Breast epithelium (tissue), 4 donors: ENCODE measurements at places on chromosomes 2 and 18. TPM values are rescaled to one million over a fixed set of nuclear protein-coding genes. Genes with fewer than 3 reads are reported as not detected.

Gene SDC1
- 38.7 TPM for total RNA-seq

Gene IL1A
- not detected for total RNA-seq

Gene REG1B
- total RNA-seq: not detected

Gene BCL2
- 43.6 TPM for total RNA-seq

Gene ITGB6
- total RNA-seq: 16.7 TPM

- no peaks in the 10 kb centered on the region for H3K36me3 ChIP-seq
- H3K27ac ChIP-seq: no peak overlapping the region
- no peaks in the 10 kb centered on the region for H3K4me1 ChIP-seq
- DNase-seq: no peak
These were observed 740.1 kb upstream of the FANCL start for GRCh38 chr2:58981237-58981636.

- no peak overlapping the region for H3K27ac ChIP-seq
- H3K4me3 ChIP-seq: no peak overlapping the region
- DNase-seq: no peak
- no peaks in the 10 kb centered on the region for H3K4me1 ChIP-seq
These were observed 147.6 kb upstream of the ITGA6 start for GRCh38 chr2:172279813-172280212.

Gene SPATA3
- total RNA-seq: not detected

DNA sequence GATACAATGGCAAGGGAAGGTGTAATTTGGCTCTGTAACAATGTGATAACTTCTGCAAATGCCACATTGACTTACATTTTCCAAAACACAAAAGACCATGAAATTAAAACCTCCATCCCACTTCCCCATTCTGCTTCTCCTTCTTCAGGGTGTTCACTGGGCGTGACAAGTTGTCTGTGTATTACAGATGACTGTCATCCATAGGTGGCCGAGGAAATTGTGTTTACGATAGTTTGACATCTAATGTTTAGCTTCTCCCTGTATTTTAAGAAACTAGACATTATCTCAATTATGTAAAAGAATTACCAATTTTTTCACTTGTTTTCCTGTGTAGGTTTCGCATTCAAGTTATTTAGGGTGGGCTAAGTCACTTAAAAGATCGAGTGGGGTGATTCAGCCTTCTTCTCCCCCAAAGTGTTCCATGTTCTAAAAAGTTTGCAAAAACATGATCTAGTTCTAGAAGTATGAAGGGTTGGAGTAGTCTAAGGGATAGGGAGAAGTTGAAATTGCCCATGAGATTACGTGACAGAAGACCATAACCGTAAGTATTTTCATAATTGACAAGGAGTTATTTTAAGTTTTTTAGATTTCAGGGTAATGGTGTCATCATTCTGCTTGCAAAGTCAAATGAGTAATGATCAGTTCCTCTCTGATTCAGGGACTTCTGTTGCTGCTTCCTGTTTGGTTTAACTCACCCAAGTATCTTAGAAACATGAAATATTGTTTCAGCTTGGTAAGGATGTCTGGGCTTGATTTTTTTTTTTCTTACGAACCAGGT, 25.2 kb upstream of the CYTIP start:
- DNase-seq: no peak
- H3K27me3 ChIP-seq: no peaks in the 10 kb centered on the region
- H3K27ac ChIP-seq: no peak overlapping the region
- no peak overlapping the region for H3K4me3 ChIP-seq
- H3K4me1 ChIP-seq: no peaks in the 10 kb centered on the region

- no peaks in the 10 kb centered on the region for H3K36me3 ChIP-seq
- H3K27me3 ChIP-seq: no peaks in the 10 kb centered on the region
These were observed 621.7 kb upstream of the ACVR2A start for GRCh38 chr2:147223119-147223518.

DNA sequence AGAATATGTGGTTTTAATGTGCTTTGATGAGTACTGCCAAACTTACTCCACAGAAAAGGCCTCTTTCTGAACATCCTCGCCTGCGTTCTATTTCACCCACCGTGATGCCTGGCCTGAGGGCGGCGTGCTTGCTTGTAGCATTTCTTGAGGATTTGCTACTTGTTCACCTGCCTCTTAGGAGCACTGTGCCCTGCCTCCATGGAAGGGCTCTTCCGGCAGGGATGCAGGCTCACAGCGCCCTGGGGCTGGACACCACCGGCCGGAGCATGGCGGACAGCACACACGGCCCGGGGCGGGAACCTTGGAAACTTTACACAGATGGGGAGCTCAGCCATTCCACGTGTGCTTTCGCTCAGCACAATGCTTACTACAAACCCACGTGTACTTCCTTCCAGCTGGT, 37.1 kb downstream of the ANO7 start:
- no peak overlapping the region for H3K4me3 ChIP-seq
- no peak overlapping the region for H3K27ac ChIP-seq
- H3K4me1 ChIP-seq: peaks cover 3% of the 10 kb centered on the region
- no peaks in the 10 kb centered on the region for H3K27me3 ChIP-seq
- peaks cover 18% of the 10 kb centered on the region for H3K36me3 ChIP-seq

Gene MTLN
- 68.2 TPM for total RNA-seq

GRCh38 chr2:20578895-20579825, 71.7 kb downstream of the HS1BP3 start:
- no peaks in the 10 kb centered on the region for H3K27me3 ChIP-seq
- peak overlapping the region; percentile 93 for H3K27ac ChIP-seq
- no peaks in the 10 kb centered on the region for H3K36me3 ChIP-seq
- peaks cover 21% of the 10 kb centered on the region for H3K4me1 ChIP-seq
- H3K4me3 ChIP-seq: no peak overlapping the region

DNA sequence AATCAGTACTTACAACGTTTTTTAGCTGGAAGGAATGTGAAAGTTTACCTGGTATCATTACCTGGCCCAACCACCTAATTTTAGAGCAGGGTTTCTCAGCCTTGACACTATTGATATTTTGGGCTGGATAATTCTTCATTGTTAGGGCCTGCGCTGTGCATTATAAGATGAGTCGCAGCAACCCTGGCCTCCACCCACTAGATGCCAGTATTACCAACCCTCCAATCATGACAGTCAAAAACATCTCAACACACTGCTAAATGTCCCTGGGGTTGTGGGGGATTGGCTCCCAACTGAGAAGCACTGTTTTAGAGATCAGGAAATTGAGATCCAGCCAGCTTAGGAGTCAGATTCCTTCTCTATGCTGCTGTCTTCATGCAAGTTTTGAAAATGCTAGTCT, 265.3 kb upstream of the TCF4 start:
- H3K4me3 ChIP-seq: no peak overlapping the region
- no peaks in the 10 kb centered on the region for H3K4me1 ChIP-seq
- DNase-seq: no peak
- H3K27ac ChIP-seq: no peak overlapping the region

Gene TTN
- 23.4 TPM for total RNA-seq

DNA sequence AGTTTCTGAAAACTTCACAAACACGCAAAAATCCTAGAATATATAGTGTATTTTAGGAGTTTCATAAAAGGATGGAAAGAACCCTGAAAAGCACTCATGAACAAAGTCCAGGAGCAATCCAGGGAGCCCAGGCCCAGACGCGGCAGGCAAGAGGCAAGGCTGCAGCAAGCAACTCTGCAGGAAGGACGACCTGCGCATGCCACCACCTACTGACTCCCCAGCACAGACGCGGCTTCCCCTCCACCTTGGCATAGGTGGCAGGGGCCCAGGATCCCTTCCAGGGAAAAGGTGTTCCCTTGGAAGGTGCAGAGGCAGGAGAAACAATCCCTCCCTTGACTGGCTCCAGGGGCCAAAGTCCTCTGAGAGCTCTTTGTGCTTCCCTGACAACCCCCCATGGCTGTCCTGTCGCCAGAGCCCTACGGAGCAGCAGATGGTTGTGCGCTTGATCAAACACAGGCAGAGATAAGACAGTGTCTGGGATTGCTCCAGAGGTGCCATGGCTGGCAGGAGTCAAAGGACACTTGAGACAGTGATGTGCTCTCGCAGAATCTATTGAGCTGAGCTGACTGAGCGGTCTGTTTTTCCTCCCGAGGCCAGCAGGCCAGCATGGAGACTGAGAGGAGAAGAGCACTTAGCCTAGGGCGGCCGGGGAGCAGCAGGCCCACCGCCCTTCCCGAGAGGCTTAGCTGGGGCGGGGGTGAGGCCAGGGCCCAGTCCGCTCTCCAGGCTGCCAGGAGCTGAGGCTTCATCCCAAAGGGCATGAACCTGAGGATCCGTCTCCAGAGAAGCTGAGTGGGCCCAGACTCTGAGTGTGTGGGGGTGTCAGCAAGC, 10.8 kb upstream of the AMER3 start:
- H3K4me1 ChIP-seq: no peaks in the 10 kb centered on the region
- H3K27ac ChIP-seq: no peak overlapping the region
- no peaks in the 10 kb centered on the region for H3K36me3 ChIP-seq
- no peak for DNase-seq

DNA sequence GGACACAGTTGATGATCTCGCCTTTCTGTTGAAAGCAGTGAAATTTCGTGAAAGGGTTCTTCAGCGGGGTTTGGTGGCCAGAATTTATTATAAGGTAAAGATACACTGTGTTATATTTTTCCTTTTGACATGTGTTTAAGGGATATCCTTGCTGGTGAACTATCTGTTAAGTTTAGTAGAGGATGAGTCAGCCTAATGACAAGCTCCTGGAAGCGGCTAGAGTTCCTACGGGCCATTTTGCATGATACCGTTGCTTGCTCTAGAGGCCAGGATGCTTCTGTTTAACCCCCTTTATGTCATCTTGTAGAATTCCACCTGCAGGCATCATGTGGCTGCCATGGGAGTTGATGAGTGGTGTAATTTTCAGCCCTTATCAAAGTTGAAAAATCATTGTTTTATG, 124.8 kb upstream of the BCL2L11 start:
- no peak for DNase-seq
- no peak overlapping the region for H3K4me3 ChIP-seq
- H3K27me3 ChIP-seq: no peaks in the 10 kb centered on the region
- H3K27ac ChIP-seq: no peak overlapping the region
- H3K4me1 ChIP-seq: no peaks in the 10 kb centered on the region
- H3K36me3 ChIP-seq: no peaks in the 10 kb centered on the region

Gene ADD2
- 1.3 TPM for total RNA-seq

Gene ASXL3
- 3.4 TPM for total RNA-seq

DNA sequence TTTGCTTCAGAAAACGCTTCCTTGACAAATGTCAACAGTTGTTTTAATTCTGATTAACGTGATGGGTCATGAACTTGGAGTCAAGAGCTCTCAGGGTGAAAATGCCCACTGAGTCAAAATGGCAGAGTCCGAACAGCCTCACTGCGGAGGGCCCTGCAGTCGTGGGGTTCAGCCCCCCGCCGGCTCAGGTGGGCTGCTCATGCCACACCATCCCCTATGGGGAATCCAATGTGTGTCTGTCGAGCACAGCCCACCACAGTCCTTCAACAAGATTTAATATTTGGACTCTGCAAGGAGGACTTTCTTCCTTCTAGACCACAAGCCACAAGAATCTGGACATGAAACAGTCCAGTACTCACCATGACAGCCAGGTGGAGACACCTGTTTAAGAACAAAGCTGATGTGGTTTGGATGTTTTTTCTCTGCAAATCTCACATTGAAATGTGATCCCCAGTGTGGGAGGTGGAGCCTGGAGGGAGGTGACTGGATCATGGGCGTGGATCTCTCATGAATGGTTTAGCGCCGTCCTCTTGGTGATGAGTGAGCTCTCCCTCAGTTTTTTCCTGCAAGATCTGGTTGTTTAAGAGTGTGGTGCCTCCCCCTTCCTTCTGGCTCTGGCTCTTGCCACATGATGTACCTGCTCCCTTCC, 201.0 kb downstream of the NDUFA10 start:
- H3K4me3 ChIP-seq: no peak overlapping the region
- no peaks in the 10 kb centered on the region for H3K36me3 ChIP-seq
- H3K27ac ChIP-seq: no peak overlapping the region
- peaks cover 33% of the 10 kb centered on the region for H3K27me3 ChIP-seq

Gene STARD6
- total RNA-seq: not detected

DNA sequence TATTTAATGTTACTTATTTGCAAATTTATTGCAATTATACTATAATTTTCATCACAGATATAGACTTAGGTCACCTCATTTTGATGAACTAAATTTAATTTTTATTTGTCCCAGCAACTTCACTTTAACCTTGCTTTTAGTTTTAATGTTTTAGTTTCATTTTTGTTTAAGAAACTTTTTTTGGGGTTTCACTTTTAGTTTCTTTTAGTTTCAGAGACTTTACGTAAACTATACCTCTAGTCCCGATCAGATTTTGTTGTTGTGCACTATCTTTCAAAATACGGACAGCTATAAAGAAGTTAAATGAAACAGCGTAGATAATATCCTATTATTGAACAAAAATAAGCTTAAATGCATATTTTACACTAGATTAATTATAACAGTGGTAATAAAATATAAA, 460.5 kb downstream of the ERBB4 start:
- no peak for DNase-seq
- no peaks in the 10 kb centered on the region for H3K36me3 ChIP-seq
- no peak overlapping the region for H3K27ac ChIP-seq
- H3K27me3 ChIP-seq: no peaks in the 10 kb centered on the region
- H3K4me1 ChIP-seq: no peaks in the 10 kb centered on the region

Gene TGIF1
- 161 TPM for total RNA-seq

Gene EFR3B
- total RNA-seq: 0.98 TPM

DNA sequence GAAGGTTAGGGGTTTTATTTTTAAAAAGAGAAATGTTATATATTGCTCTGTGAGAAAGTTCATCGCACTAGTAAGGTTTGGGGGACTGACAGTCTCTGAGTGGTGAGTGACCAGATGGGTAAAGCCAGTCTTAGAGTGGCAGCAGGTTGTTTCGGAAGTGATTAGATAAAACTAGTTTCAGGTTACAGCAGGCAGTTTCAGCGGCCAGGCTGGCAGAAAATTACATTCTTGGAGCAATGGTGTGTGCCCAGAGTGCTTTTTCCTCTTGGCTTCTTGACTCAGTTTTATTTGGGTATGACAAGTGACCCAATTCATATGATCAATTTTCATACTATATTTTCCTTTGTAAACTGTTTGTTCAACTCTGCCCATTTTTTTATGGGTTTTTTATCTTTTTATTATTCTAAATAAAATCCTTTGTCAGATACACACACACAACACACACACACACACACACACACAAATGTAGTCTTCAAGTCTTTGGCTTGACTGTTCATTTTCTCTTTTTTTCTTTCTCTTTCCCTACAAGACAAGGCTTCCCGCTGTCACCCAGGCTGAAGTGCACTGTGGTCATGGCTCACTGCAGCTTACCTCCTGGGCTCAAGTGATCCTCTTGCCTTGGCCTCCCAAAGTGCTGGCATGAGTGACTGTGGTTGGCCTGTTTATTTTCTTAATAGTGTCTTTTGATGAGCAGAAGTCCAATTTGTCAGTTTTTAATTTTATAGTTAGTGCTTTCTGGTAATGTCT, 30.9 kb downstream of the RALBP1 start:
- no peak overlapping the region for H3K4me3 ChIP-seq
- no peak overlapping the region for H3K27ac ChIP-seq
- H3K4me1 ChIP-seq: no peaks in the 10 kb centered on the region
- H3K36me3 ChIP-seq: no peaks in the 10 kb centered on the region
- DNase-seq: no peak
